Right renal pelvis (tissue), 4 donors: ENCODE measurements at places on chromosomes 13 and 19. TPM values are rescaled to one million over a fixed set of nuclear protein-coding genes. Genes with fewer than 3 reads are reported as not detected.

GRCh38 chr19:4844348-4845179 lies 13.1 kb upstream of the TICAM1 start:
- peak; percentile 58 for DNase-seq

GRCh38 chr19:53357821-53358581 lies 7.5 kb upstream of the ZNF525 start:
- DNase-seq, result no peak

EID2B gene
- polyA plus RNA-seq, result 3.7 TPM

DNA sequence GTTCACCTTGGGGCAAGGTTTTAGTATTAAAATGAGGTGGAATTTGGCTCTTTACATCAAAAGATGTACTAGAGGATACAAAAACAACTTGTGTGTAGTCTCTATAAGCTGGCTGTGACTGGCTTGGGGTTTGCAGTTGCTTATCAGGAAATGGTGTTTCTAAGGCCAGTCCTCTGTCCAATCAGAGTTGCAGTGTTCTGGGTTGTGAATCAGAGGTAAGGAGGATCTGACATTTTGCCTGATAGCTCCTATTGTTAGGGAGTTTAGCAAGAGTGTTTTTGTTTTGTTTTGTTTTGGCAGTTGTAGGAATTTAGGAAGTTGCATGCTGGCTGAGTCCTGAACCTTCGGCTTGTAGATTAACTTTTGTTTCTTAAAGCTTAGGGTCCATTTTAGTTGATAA lies 20.1 kb upstream of the ESD start:
- DNase-seq, result no peak

MISP3 gene
- 9.2 TPM for polyA plus RNA-seq

GRCh38 chr19:39021063-39021462 lies 11.3 kb downstream of the FBXO27 start:
- DNase-seq, result no peak
